Stomach (tissue), 19 donors: ENCODE measurements at places on chromosomes 16 and 17. TPM values are rescaled to one million over a fixed set of nuclear protein-coding genes. Genes with fewer than 3 reads are reported as not detected.
A peak's percentile ranks its signal among the peaks of the same experiment; 100 is the strongest.

The ZG16B gene
- polyA plus RNA-seq, result 13.0 TPM

The OR3A3 gene
- not detected for polyA plus RNA-seq

The CBLN1 gene
- polyA plus RNA-seq, result not detected

The PDP2 gene
- polyA plus RNA-seq, result 2.1 TPM

The SOST gene
- polyA plus RNA-seq, result not detected

The CTRL gene
- polyA plus RNA-seq, result 2.1 TPM

The P3H4 gene
- 4.7 TPM for polyA plus RNA-seq

The ADCY9 gene
- polyA plus RNA-seq, result 1.7 TPM

DNA sequence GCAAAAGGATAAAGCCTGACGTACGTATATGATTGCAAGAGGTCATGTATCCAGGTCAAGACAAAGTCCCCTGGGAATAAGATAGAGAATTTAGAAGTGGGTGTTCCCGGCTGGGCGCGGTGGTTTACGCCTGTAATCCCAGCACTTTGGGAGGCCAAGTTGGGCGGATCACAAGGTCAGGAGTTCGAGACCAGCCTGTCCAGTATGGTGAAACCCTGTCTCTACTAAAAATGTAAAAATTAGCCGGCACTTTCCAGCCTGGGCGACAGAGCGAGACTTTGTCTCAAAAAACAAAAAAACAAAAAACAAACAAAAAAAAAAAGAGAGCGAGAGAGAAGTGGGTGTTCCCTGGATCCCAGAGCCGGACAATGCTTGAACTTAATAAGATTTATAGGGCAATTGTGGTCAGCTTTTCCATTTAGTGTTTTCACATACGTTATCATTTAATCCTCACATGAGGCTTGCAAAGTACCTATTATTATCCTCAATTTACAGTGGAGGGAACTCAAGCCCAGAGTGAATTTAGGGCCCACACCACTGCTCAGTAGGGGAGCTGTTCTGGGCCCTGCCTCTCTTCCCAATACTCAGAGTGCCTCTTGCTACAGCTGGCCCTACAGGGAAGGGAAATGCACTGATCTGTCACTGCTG is 481 bp upstream of the GLTPD2 start:
- H3K4me1 ChIP-seq, result peaks cover 43% of the 10 kb centered on the region
- no peak for DNase-seq
- no peak overlapping the region for H3K27ac ChIP-seq
- H3K36me3 ChIP-seq, result no peaks in the 10 kb centered on the region

DNA sequence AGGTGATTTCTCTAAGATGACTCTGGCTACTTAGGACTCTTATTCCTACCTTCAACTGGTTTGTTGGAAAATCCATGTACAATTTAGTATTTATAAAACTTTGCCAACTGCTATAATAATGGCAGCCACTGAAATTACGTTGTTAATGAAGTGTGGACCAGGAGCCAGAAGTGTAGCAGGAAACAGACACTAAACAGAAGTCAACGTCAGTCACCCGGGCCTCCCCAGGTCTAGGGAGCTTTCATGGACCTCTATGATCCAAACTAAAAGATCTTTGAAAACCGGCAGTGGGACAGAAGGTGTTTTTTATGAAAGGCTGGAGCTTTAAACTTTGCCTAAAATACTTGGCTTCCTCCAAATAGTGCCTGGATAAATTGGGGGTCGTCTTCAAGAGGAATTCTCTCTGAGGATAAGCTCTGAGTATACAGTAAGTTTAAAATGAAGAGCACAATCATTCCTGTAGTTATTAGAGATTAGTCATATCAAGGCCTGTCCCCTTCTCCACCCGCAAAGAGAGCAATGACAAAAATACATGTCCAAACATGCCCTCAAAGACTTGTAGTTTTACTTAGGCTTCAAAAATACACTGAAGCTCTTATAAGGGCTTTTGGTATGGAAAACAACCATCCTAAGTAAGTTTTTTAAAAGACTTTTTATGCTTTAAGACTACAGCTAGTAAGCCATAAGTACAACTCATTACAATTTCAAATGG is 34.6 kb downstream of the DCUN1D3 start:
- H3K4me1 ChIP-seq, result peaks cover 59% of the 10 kb centered on the region
- peak overlapping the region; percentile 79 for H3K27ac ChIP-seq
- H3K27me3 ChIP-seq, result no peaks in the 10 kb centered on the region

GRCh38 chr17:80682372-80682771 is 137.7 kb downstream of the RPTOR start:
- H3K4me1 ChIP-seq, result no peaks in the 10 kb centered on the region
- H3K27me3 ChIP-seq, result no peaks in the 10 kb centered on the region
- H3K36me3 ChIP-seq, result peaks cover 5% of the 10 kb centered on the region
- H3K27ac ChIP-seq, result no peak overlapping the region
- DNase-seq, result no peak

DNA sequence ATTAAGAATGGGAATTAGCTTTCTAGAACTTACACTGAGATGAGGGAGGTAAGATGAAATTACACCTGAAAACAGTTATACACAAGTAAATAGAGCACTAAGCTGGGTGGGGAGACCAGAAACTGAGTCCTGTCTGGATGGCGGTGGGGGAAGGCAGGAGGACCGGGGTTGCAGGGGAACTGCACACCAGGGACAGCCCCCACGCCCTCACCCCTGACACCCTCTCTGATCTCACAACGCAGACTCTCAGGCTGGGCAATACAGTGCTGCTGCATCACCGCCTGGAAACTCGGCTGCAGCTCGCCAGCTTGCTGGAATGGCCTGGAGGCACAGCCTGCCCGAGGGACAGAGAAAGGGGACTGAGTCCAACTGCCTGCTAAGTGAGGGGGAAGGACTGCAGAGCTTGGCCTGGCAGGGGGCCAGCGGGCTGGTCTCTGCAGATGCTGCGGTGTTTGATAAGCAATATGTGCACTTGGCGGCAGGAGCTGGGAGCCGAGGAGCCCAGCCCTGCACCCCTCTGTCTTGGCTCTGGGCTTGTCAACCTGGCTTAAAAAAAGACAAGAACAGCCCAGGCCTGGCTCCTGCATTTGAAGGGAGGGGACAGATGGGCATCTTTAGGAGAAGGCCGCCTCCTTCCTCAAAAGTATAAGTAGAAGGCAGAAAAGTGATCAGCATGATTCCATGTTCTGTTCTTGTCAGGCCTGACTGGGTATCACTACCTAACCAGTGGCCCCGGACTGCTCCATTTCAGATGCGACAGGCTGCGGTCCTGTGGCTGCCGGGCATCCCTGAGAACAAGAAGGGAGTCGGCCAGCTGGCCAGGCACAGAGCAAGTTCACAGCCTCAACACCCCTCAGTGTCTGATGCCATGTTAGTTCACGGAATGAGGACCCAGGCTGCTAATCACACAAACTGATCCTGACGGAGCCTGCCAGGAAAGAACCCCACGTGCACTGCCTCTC is 30.2 kb downstream of the SPHK1 start:
- no peak overlapping the region for H3K27ac ChIP-seq
- no peaks in the 10 kb centered on the region for H3K27me3 ChIP-seq
- DNase-seq, result peak; percentile 79
- no peak overlapping the region for H3K4me3 ChIP-seq

- H3K27ac ChIP-seq, result peak overlapping the region; percentile 65
- peaks cover 4% of the 10 kb centered on the region for H3K36me3 ChIP-seq
- H3K4me1 ChIP-seq, result peaks cover 16% of the 10 kb centered on the region
- H3K4me3 ChIP-seq, result no peak overlapping the region
- peak; percentile 91 for DNase-seq
These were observed 5.9 kb upstream of the SPG7 start for GRCh38 chr16:89502081-89502843.

DNA sequence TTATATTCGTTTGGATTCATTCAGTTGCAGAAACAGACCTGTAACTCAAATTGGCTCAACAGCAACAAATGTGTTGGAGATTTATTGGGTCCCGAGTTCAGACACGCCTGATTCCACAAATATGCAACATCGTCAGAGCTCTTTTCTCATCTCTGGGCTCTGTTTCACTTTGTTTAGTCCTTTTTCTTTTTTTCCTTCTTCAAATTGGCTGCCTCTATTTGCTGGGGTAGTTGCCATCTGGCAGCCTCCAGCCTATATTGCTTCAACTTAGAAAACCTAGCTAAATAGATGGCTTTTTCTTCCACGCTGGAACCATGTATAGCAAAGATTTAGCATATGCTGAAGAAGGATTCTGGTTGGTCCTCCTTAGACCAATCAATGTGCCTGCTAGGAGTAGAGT is 398.5 kb downstream of the RBFOX1 start:
- no peaks in the 10 kb centered on the region for H3K27me3 ChIP-seq
- H3K27ac ChIP-seq, result no peak overlapping the region
- no peak overlapping the region for H3K4me3 ChIP-seq

GRCh38 chr16:70652322-70652721 is 6.0 kb downstream of the IL34 start:
- no peaks in the 10 kb centered on the region for H3K27me3 ChIP-seq
- no peaks in the 10 kb centered on the region for H3K36me3 ChIP-seq
- no peak for DNase-seq
- H3K27ac ChIP-seq, result no peak overlapping the region
- no peak overlapping the region for H3K4me3 ChIP-seq

DNA sequence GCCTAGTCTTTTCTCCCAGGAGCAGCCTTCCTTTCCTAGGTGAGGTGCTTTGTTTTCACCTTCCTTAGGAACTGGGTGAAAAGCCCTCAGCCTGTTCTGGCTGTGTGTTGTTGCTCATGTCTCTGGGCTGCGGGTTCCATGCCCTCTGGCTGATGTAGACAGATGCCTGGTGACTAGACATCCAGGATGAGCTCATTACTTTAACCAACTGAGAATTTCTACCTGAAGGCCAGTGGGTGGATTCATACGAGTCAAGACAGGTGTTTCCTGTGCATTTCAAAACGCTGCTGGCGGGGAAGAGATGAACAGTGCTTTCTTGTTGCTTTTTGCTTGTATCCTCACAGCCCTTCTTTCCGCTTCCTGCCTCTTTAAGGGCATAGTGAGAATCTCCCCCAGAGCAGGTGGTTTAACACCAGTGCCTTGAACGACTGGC is 22.3 kb downstream of the SAP30BP start:
- H3K4me3 ChIP-seq, result no peak overlapping the region
- H3K27ac ChIP-seq, result peak overlapping the region; percentile 83
- H3K27me3 ChIP-seq, result no peaks in the 10 kb centered on the region
- H3K36me3 ChIP-seq, result peaks cover 34% of the 10 kb centered on the region

DNA sequence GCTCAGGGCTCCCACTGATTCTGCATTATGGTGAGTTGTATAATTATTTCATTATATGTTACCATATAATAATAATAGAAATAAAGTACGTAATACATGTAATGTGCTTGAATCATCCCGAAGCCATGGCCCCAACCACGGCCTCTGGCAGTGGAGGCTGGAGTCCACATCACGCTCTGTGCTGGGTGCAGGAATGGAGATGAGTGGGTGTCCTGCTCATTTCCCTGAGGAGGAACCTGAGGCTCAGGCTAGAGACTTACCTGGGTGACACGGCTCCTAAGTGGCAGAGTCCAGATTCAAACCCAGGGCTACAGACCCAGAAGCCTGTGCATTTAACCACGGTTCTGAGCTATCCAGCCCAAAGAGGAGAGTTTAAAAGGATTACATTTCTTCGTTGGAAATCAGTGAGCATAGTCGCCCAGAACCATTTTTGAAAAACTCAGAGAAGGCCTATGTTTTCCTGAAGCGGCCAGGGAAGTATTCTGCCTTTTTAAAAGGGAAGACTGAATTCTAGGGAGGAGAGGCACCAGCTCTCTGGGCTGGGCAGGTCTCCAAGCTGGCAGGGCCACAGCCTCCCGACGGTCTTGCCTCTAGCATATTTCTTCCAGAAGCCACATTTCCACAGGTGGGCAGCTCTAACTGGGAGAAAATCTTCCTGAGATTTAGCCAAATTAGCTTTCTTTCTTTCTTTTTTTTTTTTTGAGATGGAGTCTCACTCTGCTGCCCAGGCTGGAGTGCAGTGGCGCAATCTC is 6.7 kb downstream of the IL4R start:
- no peak overlapping the region for H3K4me3 ChIP-seq
- no peaks in the 10 kb centered on the region for H3K27me3 ChIP-seq
- H3K36me3 ChIP-seq, result no peaks in the 10 kb centered on the region
- H3K27ac ChIP-seq, result peak overlapping the region; percentile 100

DNA sequence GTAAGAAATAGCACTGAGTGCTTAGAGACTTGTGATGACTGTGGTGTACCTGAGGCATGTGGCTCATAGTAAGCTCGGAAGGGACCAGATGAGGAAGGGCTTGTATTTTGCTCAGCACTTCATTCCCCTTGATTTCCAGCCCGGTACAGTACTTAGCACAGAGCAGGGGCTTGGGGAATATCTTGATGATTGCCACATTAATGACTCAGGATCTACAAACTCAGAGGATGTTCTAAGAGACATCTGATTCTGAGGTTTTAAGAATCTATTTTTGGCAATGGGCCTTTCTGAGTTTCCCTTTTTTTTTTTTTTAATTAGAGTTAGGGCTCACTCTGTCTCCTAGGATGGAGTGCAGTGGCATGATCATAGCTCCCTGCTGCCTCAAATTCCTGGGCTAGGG is 9.1 kb downstream of the ASPHD1 start:
- H3K4me3 ChIP-seq, result no peak overlapping the region
- H3K36me3 ChIP-seq, result peaks cover 41% of the 10 kb centered on the region
- H3K27me3 ChIP-seq, result no peaks in the 10 kb centered on the region
- H3K27ac ChIP-seq, result no peak overlapping the region

- no peaks in the 10 kb centered on the region for H3K36me3 ChIP-seq
- H3K27ac ChIP-seq, result peak overlapping the region; percentile 11
- no peak overlapping the region for H3K4me3 ChIP-seq
- H3K4me1 ChIP-seq, result peaks cover 41% of the 10 kb centered on the region
- peak; percentile 34 for DNase-seq
These were observed 2.7 kb downstream of the CCDC102A start for GRCh38 chr16:57533431-57534336.

DNA sequence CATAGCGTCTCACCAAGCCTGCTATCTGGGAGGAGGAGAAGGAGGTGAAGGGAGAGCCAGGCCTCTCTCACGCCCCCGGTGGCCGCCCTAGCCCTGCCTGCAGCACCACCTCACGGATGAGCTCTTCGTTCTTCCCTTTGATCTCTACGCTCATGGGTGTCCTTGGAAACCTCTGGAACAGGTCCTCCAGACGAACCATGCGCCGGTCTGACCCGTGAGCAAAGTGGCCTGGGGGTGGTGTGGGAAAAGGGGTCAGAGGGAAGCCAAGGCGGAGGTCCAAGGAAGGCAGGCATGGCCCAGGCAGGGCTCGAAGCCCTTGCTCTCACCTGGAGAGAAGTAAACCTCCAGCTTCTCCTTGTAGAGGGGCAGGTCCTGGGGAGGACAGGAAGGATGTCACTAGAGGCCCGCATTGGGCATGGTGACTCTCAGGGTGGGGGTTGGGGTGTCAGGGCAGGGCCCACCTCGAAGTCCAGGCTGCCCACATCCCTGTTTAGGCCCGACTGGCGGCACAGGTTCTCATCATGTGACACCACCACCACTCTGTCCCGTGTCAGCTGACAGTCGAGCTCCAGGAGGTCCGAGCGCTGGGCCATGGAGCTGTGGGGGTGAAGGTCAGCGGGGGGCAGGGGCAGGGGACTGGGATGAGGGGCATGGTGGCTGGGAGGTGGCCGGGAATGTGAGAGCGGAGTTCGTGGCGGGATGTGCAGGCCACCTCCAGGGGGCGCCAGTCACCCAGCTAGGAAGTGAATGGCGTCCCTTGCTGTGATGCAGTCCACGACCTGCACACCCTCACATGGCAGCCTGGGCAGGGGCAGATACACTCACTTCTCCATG is 923 bp downstream of the GDPD3 start:
- peaks cover 64% of the 10 kb centered on the region for H3K4me1 ChIP-seq
- H3K36me3 ChIP-seq, result peaks cover 51% of the 10 kb centered on the region
- no peak overlapping the region for H3K27ac ChIP-seq
- peak; percentile 76 for DNase-seq

- no peak for DNase-seq
- no peak overlapping the region for H3K4me3 ChIP-seq
These were observed 125.1 kb downstream of the ZNF423 start for GRCh38 chr16:49730772-49731171.
